ENCODE measurements at places on chromosomes 7 and 10.

- DNase-seq, result no peak
Measured at GRCh38 chr7:93799750-93800357, 90.7 kb downstream of the TFPI2 start.

DNA sequence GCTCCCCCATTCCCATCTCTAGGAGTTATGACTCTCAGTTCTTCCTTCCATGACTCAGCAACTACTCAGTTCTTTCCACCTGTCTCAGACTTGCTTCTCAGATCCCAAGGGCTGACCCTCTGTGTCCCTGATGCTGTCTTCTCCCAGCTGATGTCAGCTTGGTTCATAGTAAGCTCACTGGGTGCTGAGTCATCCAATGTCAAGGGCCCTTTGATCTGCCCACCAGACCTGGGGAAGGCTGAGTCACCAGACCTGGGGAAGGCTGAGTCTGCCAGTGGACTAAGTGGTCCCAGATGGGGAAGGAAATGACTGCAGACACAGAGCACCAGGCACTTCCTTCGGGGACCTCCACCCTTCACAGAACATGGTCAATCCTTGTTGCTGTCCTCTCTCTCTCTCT lies 76.1 kb upstream of the ZEB1 start:
- peak; percentile 36 for DNase-seq

DNA sequence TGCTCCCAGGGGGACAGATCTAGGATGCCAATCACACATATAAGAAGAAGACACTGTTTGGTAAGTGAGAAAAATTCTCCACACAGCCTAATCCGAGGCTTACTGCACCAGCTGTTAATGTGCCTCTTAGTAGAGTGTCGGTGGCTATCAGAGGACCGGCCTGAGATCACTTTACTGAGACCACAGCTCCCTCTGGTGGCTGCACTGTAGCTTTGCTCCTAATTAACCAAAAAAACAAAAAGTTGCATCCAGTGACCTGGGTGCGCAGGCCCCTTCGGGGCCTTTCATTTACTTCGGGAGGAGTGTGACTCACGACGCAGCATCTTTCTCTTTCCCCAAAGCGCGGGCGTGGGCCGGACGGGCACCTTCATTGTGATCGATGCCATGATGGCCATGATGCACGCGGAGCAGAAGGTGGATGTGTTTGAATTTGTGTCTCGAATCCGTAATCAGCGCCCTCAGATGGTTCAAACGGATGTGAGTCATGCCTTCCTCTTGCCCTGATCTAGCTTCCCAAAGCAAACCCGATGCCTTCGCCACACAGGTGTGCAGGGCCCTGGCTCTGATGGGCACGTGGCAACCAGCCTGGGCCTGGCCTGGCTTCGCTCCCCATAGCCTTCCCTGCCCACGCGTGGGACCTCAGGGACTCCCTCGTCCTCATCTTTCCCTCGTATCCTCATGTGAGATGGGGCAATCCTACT lies 56.7 kb downstream of the MKI67 start:
- DNase-seq, result peak; percentile 71

DNA sequence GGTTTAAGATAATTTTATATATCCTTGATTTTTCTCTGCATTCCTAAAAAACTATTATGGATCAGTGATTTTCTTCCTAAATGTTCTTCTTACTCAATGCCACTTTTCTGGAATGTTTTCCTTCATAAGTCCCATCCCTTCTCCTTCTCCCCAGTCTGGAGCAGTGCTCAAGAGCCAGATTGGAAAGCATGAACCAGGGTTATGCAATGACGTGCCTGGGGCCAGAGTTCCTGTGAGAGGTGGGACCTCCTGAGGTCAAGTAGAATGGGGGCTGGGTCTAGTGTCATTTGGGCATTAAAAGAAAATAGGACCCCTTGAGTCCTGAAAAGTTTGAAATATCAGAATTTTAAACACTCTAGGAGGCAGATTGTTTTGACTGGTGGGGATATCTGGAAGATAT lies 132.0 kb upstream of the NPY start:
- no peak for DNase-seq

GRCh38 chr10:45249978-45250693 lies 65.3 kb downstream of the OR13A1 start:
- no peak for DNase-seq

- DNase-seq, result no peak
Measured at GRCh38 chr10:104061196-104061595, 24.5 kb downstream of the COL17A1 start.

DNA sequence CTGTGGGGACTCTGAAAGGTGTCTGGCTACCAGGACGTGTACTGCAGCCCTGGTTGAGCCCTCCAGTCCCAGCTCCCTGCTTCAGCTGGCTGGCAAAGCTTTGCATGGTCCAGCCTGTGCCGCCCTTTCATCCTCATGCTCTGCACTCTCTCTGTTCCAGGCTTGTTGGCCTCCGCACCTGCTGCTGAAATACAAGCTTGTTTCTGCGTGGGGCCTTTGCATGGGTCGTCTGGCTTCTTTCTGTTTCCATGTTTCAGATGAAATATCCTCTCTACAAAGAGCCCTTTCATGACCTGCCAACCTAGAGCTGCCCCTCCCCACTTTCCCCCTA lies 45.9 kb downstream of the TSPAN15 start:
- DNase-seq, result no peak

DNA sequence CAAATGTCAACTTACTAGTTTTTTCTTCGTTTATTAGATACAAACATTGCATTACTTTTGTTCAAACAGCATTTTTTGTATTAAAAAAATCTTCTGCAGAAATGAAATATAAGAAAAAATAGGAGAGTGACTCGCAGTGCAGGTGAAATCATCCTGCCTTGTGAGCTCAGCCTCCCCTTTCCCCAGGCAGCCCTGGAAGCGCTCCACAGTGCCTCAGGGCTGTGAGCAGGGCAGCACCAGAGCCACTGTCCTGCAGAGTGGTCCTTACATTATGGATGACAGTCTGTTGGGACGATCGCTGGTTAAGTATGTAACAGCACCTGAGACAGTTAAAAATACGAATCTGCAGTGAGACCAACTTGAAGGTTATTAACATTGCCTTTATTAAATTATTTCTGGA lies 695.4 kb upstream of the POM121L12 start:
- no peak for DNase-seq

GRCh38 chr7:144452064-144452463 lies 48.6 kb upstream of the NOBOX start:
- DNase-seq, result no peak

DNA sequence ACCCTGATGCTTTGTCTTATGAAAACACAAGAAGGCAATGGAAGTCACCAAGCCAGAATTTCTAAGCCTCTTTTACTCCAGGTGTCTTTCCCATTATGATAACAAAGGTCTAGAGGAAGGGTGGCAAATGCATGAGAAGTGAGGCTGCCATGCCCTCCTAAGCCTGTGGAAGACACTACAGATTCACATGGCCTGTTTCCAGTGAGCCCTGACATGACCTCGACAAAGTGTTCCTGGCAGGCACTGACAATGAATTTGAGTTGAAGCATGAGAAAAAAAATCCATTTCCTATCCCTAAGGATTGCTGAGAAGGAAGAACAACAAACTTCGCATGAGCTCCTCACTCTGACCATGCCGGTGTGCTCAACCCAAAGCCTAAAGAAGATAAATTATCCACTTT lies 268.0 kb downstream of the HTR7 start:
- no peak for DNase-seq

DNA sequence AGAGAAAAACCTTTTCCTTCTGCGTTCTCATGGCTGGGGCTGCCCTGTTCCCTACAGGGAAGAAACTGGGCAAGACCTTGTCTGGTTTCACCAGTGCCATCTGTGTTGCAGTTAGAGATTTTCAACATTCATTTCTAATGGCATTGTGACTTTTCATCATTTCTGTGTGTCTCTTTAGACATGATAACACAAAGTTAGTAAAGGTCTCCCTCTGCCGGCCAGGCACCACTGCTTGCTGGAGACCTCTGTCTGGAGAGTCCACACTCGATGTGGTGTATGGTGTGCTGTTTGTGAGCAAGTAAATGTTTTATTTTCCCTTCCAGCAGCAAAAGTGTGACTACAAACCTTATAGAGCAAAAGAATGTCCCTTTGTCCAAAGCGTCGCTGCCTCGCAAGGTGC lies 213.5 kb downstream of the PAXIP1 start:
- no peak for DNase-seq

- no peak for DNase-seq
Measured at GRCh38 chr10:133279326-133280226, 2.9 kb upstream of the ADAM8 start.

DNA sequence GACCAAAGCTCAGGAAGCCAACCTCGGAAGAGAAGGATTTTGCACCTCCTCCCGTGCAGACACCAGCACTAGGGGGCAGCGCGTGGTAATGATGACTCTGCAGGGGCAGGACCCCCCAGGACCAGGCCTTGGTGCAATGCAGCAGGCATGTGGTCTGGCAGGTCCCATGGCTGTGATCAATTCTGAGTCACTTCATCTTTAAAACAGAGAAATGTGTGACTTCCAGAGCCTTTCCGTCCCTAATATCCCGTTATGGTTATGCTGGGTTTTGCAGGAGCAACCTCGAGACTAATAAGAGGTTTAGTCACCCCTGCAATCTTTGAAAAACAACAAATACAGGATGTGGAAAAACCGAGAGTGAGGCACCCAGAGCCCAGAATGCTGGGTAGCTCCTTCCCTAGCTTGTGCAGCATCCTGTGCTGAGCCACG lies 30.2 kb upstream of the GJD4 start:
- no peak for DNase-seq

DNA sequence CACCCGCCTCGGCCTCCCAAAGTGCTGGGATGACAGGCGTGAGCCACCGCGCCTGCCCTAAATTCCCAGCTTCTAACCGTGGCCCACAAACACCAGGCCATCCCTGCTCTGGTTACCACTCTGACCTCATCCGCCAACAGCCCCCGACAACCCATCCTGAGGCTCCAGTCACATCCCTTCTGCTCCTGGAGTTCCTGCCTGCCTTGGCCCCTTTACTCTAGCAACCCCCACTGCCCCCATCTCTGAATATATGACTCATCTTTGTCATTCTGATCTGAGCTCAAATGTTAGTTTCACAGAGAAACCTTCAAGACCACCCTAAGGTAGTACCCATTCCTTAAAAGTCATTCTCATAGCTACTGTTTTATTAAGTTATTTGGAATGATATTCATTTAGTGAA lies 26.6 kb downstream of the RHEB start:
- DNase-seq, result no peak

- DNase-seq, result no peak
Measured at GRCh38 chr7:57210212-57210611, 78.0 kb upstream of the ZNF479 start.

GRCh38 chr10:35336921-35337823 lies 863 bp downstream of the CCNY start:
- DNase-seq, result no peak

DNA sequence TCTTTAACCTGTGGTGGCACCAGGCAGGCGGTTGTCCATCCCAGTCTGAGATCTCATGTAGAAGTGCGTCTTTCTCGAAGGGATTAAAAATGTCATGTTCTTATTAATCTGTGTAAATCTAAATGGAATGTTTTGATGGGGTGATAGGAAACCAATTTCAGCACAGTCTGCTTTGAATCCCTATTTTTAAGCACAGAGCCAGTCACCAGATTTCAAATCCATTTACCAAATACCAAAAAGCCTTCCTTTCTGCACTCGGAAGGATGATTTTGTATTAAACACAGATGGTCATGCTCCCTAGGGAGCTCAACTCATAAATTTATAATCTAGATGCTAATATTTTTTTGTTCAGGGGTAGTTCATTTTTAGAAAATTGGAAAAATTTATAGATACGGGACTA lies 160.6 kb upstream of the AOAH start:
- DNase-seq, result no peak

- peak; percentile 3 for DNase-seq
Measured at GRCh38 chr7:94510582-94511496, 1.2 kb downstream of the CASD1 start.

GRCh38 chr7:43072530-43072929 lies 39.9 kb upstream of the HECW1 start:
- no peak for DNase-seq

- DNase-seq, result no peak
Measured at GRCh38 chr7:46003896-46004875, 83.1 kb upstream of the IGFBP3 start.

DNA sequence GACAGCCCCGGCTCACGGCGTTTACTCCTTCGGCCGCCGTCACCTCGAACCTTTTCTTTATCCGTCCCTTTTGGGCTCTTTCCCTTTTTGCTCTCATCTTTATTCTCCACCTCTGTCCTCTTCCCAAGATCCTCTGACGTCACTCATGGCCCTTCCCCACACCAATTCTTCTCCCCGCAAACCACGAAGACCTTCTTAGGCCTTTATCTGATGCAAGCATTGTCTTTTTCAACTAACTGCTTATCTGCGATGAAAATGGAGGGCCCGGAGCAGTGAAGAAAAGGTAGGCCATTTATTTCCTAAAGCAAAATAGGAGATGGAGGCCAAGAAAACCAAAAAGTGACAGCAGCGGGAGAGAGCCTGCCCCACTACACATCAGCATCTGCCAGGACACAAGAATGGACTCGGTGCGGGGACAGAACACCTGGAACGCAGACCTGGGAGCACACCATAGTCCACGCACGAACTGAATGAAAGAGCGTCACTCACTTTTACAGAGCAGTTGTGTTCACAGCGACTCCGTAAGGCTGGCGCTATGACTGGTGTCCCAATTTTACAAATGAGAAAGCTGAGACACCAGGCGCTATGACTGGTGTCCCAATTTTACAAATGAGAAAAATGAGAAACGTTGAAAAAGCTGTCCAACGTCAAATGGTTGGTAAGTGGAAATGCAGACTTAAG lies 45.3 kb downstream of the ZNF777 start:
- no peak for DNase-seq

GRCh38 chr10:132056663-132057062 lies 9.1 kb upstream of the JAKMIP3 start:
- no peak for DNase-seq

DNA sequence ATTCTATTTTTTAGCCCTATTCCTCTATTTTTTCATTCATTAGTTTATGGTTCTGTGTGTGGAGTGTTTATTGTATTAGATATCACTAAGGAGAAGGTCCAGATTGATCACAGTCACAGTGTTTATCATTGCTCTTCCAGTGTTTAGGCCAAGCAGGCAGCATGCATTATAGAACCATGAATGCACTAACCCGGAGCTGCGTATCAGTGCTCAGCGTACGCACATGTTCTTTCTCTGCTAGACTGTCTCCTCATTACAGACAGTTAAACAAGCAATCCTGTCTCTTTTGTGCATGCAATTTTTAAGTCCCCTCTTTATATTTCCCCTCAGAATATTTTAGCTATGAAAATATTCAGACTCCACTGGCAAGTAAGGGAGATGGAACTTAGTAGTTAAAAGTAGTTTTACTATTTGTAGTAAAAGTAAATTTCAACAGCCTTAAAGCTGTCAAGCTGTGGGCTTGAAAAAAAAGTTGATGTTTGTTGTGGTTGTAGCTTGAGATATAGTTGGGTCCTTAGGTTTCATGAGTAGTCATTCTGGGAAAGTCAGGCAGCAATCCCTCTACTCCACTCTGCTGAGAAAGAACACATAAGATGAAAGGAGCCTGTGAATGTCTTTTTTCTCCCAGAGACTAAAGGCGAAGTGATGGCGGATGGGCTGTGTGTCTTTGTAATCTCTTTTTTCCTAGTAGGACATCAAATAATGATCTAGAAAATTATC lies 260.4 kb downstream of the CDK14 start:
- DNase-seq, result no peak

- no peak for DNase-seq
Measured at GRCh38 chr10:88062385-88062784, 199.0 kb downstream of the PTEN start.

GRCh38 chr7:35908331-35909216 lies 107.7 kb downstream of the SEPTIN7 start:
- no peak for DNase-seq

- DNase-seq, result no peak
Measured at GRCh38 chr10:110978204-110978603, 58.8 kb downstream of the SHOC2 start.

Data from stimulated activated CD4-positive, alpha-beta T cell treated with anti-CD3 and anti-CD28 coated beads, Interleukin-12 subunit alpha, Interleukin-12 subunit beta, amount 100 ng/mL, for 24 hours (primary cell).